Smooth muscle cell of the brain vasculature (primary cell): ENCODE measurements at places on chromosomes 16 and 17.

GRCh38 chr16:11621920-11622651 is 35.4 kb upstream of the LITAF start:
- no peak for DNase-seq

- DNase-seq: no peak
These were observed 834 bp upstream of the TXNDC11 start for GRCh38 chr16:11743308-11744074.

DNA sequence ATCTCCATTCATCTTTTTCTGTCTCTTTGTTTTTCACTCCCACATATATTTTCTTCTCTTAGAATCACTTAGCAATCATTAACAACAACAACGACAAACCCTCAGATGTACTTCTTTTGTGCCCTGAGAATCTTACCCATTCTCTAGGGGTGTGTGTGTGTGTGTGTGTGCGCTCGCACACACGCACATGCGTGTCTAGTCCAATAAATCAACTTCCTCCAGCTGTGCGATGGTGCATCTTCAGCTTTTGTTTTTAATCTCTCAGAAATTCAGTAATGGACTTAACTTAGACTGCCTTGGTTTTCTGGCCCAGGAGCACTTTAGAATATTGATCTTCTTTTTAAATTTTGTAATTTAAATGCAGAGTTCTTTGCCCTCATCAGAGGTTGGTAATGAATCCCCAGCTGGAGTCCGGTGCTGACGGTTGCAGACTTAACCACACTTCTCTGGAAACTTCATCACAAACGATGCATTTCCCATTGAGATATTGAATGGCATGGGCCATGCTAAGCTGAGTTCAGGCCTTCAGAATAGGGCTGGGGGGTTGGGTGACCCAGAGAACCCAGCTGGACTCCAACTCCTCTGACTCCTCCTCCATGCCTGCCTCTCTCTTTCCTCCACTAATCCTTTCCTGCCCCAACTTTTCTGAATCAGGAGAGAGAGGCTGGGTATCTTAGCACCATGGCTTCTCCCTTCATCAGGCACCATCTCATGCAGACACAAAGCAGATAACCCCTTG is 193.9 kb downstream of the ZNF18 start:
- no peak for DNase-seq

GRCh38 chr17:58416937-58417299 is 416 bp downstream of the RNF43 start:
- DNase-seq: no peak

DNA sequence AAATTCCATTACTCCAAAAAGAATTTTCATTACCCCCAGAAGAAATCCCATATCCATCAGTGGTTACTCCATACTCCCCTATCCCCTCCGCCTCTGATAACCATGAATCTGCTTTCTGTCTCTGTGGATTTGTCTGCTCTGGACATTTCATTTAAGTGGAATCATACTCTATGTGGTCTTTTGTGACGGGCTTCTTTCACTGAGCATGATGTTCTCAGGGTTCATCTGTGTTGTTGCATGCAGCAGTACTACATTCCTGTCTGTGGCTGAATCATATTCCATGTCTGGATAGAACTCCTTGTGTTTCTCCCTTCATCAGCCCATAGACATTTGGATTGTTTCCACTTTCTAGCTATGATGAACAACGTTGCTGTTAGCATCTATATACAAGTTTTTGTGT is 59.5 kb upstream of the IRX3 start:
- no peak for DNase-seq
